ENCODE measurements at places on chromosomes 2 and 18. TPM values are rescaled to one million over a fixed set of nuclear protein-coding genes. Genes with fewer than 3 reads are reported as not detected.

The IL36A gene
- total RNA-seq, result not detected

The SCN1A gene
- total RNA-seq, result not detected

The PRSS56 gene
- total RNA-seq, result not detected

The GPAT2 gene
- 0.96 TPM for total RNA-seq

DNA sequence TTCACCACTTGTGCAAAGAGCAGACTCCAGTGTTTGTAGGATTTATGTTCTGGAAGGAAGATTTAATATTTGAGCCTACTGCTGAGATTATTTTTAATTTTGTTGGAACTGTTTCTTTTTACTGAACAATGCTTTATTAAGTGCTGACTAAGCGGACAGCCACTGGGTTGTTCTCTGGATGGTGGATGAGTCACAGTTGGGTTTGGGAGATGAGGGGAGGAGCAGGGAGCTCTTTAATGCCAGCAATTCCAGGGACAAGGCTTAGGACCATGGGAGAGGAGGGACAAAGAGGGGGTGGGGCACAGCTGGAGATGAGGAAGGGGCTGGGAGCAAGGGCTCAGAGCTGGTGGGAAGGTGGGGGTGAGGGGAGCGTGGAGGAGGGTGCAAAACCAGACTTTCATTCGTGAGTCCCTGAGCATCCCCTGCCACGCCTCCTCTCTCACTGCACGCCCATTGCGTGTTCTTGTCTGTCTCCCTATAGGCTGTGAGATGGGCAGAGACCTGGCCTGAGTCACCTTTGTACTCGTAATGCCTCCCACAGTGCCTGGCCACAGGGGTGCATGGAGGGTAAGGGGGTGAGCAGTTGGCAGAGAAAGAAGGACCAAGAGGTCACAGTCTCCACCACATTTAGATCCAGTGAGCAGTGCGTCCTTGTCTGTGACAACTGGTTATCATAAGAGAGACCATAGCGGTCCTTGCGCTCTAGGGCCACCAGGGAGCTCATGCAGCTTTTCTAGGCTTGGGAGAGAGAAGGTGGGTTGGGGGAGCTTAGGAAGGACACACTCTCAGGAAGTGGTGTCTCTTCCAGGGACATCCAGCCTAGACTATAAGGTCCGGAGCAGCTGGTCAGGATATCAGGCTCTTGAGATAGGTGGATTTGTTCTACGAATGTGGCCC is 18.4 kb downstream of the SLC4A3 start:
- no peaks in the 10 kb centered on the region for H3K27me3 ChIP-seq
- peaks cover 4% of the 10 kb centered on the region for H3K4me1 ChIP-seq
- H3K4me3 ChIP-seq, result no peak overlapping the region
- no peaks in the 10 kb centered on the region for H3K36me3 ChIP-seq

DNA sequence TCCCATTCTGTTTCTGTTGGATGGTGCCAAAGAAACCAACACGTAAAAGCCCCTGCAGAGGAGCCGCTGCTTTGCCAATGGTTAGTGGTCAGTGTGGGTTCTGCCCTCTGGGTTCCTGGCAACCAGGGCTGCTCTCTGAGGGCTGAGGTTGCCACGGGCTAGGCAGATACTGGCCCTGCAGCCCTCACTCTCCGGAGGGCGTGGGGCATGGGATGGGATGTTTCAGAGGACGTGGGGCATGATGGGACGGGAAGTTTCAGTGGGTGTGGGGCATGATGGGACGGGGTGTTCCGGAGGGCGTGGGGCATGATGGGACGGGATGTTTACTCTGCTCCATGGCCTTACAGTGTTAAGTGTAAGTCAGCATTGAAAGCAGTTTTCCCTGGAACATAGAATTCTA is 34.2 kb downstream of the ADI1 start:
- H3K27ac ChIP-seq, result no peak overlapping the region
- no peaks in the 10 kb centered on the region for H3K27me3 ChIP-seq
- no peaks in the 10 kb centered on the region for H3K36me3 ChIP-seq
- H3K4me1 ChIP-seq, result peaks cover 8% of the 10 kb centered on the region

DNA sequence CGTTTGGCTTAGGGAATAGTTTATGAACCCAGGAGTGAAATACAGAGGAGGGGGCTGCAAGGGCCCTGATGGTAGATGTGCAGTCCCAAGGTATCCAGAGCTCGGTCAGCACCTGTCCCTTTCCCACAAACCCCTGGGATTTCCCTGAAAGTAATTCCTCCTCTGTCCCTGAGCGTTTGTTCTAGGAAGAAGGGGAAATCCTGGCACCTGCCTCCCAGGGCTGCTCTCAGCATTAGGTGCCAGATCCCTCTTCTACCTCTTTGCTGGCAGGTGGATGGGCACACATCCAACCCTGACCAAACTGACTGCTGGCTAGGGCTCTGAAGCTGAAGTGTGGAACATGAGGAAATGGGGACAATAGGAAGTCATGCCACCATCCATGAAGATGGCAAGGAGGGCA is 824.0 kb downstream of the SLC4A3 start:
- no peak for DNase-seq
- H3K27me3 ChIP-seq, result no peaks in the 10 kb centered on the region
- no peaks in the 10 kb centered on the region for H3K4me1 ChIP-seq
- H3K36me3 ChIP-seq, result no peaks in the 10 kb centered on the region
- H3K4me3 ChIP-seq, result no peak overlapping the region
- H3K27ac ChIP-seq, result no peak overlapping the region

GRCh38 chr2:39731546-39731945 is 47.5 kb downstream of the THUMPD2 start:
- no peak overlapping the region for H3K27ac ChIP-seq
- no peak for DNase-seq
- no peaks in the 10 kb centered on the region for H3K27me3 ChIP-seq
- no peaks in the 10 kb centered on the region for H3K36me3 ChIP-seq
- no peaks in the 10 kb centered on the region for H3K4me1 ChIP-seq
- H3K4me3 ChIP-seq, result no peak overlapping the region

- no peaks in the 10 kb centered on the region for H3K27me3 ChIP-seq
- no peaks in the 10 kb centered on the region for H3K36me3 ChIP-seq
- peaks cover 13% of the 10 kb centered on the region for H3K4me1 ChIP-seq
- DNase-seq, result no peak
- peak within 1 kb of the TSS; percentile 43 for H3K4me3 ChIP-seq
Observed at GRCh38 chr2:85584354-85584856, at the start of gene VAMP5. Gene VAMP5, plus strand, starts transcription at chr2:85584431. Its CDS starts 60 bp downstream, at chr2:85584491.

GRCh38 chr2:232273903-232274643 is 104.5 kb upstream of the ALPP start:
- no peak overlapping the region for H3K27ac ChIP-seq
- no peak overlapping the region for H3K4me3 ChIP-seq
- H3K4me1 ChIP-seq, result no peaks in the 10 kb centered on the region
- H3K27me3 ChIP-seq, result no peaks in the 10 kb centered on the region

DNA sequence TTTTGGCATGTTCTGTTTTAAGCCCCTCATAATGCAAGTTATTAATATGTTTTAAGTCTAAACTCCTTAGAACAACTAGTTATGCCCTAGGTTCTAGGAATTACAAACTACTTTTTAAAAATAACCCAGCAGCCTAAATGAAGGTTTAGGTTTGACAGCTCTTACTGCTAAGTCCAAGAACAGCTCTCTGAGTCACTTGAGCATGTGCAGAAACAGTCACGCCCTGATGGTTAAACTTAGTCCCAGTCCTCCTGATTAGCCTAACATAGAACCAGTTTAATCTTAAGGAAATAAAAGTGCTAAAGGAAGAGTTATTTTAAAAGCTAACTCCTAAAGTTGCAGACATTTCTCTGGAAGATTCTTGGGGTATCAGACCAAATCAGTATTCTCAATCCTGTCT is 72.5 kb downstream of the RMDN2 start:
- no peak for DNase-seq
- H3K27ac ChIP-seq, result no peak overlapping the region
- H3K36me3 ChIP-seq, result no peaks in the 10 kb centered on the region
- H3K4me1 ChIP-seq, result no peaks in the 10 kb centered on the region
- H3K27me3 ChIP-seq, result no peaks in the 10 kb centered on the region

DNA sequence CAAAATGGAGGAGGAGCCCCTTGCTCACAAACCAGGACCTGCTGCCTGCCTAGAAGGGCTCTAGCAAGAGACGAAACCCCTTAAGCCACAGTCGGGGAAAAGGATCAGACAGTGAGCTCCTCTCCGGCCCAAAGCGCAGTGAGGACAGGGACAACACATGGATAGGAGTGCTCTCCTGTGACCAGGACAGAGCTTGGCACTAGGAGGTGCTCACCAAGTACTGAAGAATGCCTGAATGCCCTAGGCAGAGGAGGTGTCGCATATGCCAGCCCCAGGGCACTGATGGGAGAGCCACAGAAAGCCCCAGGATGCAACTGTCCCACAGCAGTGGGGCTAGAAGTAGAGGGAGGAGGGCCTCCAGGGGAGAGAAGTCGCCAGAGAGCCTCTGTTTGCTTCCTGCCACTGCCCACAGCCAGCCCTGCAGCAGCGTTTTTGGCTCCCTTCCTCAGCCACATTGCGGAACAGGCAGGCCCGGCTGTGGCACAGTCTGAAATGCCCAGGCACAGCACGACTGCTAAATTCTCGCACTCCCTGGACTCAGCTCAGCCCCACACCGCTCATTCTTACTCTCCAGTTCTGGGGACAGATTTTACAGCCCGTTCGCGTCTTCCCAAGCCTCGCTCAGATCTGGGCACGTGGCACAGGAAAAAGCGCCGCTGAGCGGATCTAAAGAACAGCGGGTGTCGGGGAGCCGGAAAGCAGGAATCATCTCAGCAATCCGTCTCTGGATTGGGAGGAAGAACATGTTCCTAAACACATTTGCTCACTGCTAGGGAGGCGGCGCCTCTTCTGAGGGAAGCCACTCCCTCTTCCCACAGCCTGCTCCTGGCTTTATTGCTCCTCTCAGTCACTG is 98.7 kb upstream of the POU3F3 start:
- no peaks in the 10 kb centered on the region for H3K36me3 ChIP-seq
- H3K4me3 ChIP-seq, result no peak overlapping the region
- DNase-seq, result no peak
- H3K4me1 ChIP-seq, result no peaks in the 10 kb centered on the region

DNA sequence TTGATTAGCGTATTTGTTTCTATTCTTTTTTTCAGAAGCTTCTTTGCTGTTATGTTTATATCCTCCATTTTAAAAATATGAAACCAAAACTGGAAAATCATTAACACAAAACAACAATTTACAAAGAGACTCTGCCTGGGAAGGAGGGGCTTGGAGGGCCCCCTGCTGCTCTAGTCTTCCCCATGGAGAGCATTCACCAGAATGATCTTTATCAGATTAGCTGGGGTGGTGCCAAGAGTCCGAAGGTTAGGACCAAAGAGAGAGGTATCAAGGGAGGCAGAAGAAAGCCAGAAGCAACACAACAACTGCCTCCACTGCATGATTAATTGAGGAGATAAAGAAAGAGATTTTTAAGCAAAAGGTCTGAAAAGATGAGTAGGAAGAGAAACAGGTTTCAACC is 218.6 kb downstream of the IRS1 start:
- H3K4me1 ChIP-seq, result no peaks in the 10 kb centered on the region
- H3K36me3 ChIP-seq, result no peaks in the 10 kb centered on the region
- H3K27me3 ChIP-seq, result no peaks in the 10 kb centered on the region
- DNase-seq, result no peak
- H3K4me3 ChIP-seq, result no peak overlapping the region

DNA sequence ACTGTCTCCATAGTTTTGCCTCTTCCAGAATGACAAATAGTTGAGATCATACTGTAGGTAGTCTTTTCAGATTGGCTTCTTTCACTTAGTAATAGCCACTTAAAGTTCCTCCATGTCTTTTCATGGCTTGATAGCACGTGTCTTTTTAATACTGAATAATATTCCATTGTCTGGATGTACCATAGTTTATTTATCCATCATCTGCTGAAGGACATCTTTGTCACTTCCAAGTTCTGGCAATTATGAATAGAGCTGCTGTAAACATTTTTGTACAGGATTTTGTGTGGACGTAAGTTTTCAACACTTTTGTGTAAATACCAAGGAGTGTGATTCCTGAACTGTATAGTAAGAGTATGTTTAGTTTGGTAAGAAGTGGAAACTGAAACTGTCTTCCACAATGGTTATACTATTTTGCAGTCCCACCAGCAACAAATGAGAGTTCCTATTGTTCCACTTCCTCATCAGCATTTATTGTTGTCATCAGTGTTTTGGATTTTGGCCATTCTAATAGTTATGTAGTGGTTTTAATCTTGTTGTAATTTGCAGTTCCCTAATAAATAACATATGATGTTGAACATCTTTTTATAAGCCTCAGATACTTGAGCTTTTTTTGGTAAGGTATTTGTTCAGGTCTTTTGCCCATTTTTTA is 18.9 kb downstream of the LTBP1 start:
- no peak overlapping the region for H3K27ac ChIP-seq
- H3K27me3 ChIP-seq, result no peaks in the 10 kb centered on the region
- H3K4me1 ChIP-seq, result no peaks in the 10 kb centered on the region

- no peak for DNase-seq
- no peak overlapping the region for H3K4me3 ChIP-seq
- no peak overlapping the region for H3K27ac ChIP-seq
- no peaks in the 10 kb centered on the region for H3K36me3 ChIP-seq
Observed at GRCh38 chr18:78239090-78239457, 740.5 kb upstream of the SALL3 start.

DNA sequence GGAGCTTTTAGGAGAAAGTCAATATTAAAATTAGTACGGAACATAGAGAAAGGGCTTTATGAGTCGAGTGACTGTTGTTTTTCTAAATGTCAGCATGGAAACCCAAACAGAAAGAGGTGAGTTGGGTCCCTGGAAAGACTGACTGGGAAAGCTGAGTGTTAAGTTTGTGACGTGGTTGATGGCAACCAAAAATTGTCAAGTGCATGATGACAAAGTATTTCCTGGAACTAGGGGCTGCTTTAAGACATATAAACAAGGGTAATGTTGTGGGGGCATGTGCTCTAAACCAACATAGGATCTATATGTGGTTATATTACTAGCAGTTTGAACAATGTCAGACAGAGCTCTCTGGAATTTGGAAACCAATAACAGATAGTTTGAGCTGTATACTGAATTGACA is 50.9 kb upstream of the GPD2 start:
- H3K27me3 ChIP-seq, result no peaks in the 10 kb centered on the region
- H3K4me1 ChIP-seq, result no peaks in the 10 kb centered on the region
- H3K4me3 ChIP-seq, result no peak overlapping the region
- no peak overlapping the region for H3K27ac ChIP-seq
- DNase-seq, result no peak
- no peaks in the 10 kb centered on the region for H3K36me3 ChIP-seq

DNA sequence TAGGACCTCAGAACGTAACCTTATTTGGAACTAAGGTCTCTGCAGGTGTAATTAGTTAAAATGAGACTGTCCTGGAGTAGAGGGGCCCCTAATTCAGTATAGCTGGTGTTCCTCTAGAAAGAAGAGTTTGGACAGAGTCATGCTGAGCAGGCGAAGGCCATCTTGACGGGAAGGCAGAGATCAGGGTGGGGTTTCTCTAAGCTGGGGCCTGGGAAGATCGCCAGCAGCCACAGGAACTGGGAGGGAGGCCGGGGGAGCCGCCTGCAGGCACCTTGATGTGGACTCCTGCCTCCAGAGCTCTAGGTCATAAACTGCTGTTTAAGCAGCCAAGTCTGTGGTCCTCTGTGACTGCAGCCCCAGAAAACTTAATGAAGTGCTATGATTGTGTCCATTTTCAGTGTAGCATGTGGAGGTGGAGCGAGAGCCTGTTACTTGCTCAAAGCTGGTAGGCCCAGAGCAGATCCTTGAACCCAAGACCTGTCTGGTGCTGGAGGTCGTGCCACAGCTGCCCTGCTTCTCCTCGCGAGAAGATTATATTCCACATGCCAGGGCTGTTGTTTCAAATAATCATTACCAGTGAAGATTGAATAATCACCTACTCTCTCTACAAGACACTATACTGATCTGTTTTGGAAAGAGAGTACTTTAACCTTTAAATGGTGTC is 105.7 kb downstream of the TPO start:
- H3K4me3 ChIP-seq, result no peak overlapping the region
- H3K27ac ChIP-seq, result no peak overlapping the region
- no peaks in the 10 kb centered on the region for H3K27me3 ChIP-seq
- no peak for DNase-seq
- no peaks in the 10 kb centered on the region for H3K36me3 ChIP-seq
